ENCODE measurements at places on chromosomes 3 and 15.

GRCh38 chr3:50264383-50264963 lies 4.5 kb upstream of the SEMA3B start:
- DNase-seq = no peak

DNA sequence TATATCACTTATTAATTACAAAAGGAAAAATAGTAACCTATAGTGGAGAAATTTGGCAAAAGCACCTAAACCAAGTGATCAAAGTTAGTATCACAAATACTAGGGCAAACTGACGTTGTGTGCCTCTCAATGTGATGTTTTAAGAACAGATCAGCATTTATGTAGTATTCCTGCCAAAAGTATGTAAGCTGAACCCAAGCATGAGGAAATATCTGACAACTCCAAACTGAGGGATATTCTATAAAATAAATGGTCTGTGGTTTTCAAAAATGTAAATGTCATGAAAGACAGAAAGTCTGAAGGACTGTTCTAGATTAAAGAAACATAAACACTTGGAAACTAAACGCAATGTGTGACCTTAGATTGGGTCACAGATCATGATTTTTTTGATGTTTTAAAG lies 34.3 kb upstream of the PIK3CA start:
- no peak for DNase-seq

DNA sequence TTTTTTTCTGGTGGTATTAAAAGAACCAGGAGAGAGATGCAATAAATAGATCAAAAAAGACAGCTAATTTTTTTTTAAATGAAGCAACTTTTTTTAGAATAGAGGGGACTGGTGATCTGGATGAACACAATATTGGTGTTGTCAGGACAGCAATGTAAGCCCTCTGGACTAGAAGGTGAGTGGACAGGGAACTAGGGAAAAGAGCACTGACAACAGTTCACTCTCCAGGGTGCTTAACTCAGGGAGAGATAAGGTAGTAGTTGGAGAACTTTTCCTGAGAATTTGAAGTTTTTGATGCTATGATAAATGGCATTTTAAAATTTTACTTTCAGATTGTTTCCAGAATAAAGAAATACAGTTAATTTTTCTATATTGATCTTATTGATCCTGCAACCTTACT lies 158.3 kb upstream of the STAC start:
- DNase-seq = no peak

- no peak for DNase-seq
Observed at GRCh38 chr3:31405515-31405914, 127.2 kb upstream of the STT3B start.

- no peak for DNase-seq
Observed at GRCh38 chr3:69300296-69300695, 85.6 kb downstream of the FRMD4B start.

GRCh38 chr3:123790254-123791072 lies 93.7 kb downstream of the MYLK start:
- peak; percentile 19 for DNase-seq

- DNase-seq = no peak
Observed at GRCh38 chr15:69859866-69860265, 237.9 kb downstream of the TLE3 start.

- peak; percentile 71 for DNase-seq
Observed at GRCh38 chr15:59237924-59238331, 31.3 kb downstream of the LDHAL6B start.

- DNase-seq = peak; percentile 25
Observed at GRCh38 chr15:67836477-67836876, 3.4 kb downstream of the RNU6-1 start.

- DNase-seq = no peak
Observed at GRCh38 chr3:104257486-104257885, 1109.2 kb upstream of the ALCAM start.

DNA sequence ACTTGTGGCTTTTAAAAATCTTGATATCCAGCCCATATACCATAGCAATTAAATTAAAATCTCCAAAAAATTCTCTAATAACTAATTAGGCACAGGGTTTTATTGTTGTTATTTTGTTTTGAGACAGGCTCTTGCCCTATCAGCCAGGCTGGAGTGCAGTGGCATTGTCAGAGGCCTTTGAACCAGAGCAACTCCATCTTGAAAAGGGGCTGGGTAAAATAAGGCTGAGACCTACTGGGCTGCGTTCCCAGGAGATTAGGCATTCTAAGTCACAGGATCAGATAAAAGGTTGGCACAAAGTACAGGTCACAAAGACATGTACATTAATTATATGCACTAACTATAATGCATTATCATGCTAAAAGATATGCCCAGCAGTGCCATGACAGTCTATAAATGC lies 31.2 kb upstream of the ACP3 start:
- DNase-seq = no peak

DNA sequence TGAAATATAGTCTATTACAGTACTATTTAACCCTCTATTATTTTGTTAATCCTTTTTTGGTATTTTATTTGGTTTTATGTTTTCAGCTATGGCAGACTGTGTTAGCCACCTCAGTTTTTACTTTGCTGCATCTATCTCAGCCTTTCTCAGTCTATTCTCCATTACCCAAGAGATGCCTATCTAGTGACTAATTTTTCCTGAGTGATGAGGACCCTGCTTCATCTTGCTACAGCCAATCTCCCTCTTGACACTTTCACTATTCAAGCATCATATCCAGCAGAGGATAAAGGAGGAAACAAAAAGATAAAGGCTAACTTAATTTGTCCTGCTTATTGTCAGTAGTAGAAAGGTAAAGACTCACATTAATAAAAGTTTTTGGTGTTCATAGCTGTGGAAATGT lies 141.8 kb upstream of the NECTIN3 start:
- DNase-seq = no peak

DNA sequence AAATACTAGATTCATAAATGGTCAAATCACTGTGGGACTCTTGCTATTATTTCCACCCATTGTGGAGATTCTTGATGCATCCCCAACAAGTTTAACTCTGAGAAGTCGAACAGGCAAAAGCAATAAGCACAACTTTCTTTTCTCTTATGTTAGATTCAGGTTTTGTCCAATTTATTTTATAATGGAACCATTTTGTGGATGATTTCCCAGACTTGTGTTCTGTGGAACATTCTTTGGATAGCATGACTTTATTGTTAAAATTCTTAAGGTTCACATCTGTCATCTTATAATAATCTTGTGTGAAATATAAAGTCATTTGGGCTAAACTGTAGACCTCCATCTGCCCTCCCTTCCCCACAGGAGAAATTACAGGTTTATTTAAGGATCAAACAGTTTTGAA lies 213.7 kb downstream of the LPP start:
- DNase-seq = no peak

DNA sequence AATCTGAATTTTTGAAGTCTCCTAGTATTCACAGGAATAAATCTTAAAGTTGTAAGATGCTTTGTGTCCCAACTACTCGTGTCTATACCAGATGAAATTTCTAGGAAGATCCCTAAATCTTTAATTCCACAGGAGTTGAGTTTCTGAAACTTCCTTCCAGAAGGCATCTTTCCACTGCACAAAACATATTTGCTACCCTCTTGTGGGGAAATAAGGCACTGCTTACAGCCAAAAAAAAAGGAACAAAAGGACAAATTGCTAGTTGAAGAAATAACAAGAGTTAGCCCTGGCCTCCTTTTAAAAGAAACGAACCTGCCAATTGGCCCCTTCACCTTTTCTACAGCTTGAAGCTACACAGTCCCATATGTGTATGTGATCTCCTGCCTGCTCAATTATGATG lies 54.0 kb downstream of the TAFA4 start:
- peak; percentile 23 for DNase-seq

DNA sequence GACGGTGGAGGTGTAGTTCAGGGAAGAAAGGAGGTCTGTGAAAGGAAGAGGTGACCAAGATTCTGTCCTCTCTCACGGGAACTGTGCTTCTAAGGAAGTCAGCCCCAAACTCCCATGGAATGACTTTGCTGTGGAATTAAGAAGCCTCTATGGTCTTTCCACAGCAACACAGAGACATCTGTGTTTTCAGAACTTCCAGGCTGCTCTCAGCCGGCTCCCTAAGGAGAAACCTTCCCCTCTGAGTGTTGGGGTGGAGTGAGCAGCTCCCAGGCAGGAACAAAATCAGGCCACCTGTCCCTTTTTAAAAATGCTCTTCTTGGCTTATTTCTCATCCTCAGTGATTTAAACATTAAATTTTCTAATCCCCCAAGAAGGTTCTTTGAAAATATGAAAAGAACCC lies 53.3 kb upstream of the SNRK start:
- no peak for DNase-seq

DNA sequence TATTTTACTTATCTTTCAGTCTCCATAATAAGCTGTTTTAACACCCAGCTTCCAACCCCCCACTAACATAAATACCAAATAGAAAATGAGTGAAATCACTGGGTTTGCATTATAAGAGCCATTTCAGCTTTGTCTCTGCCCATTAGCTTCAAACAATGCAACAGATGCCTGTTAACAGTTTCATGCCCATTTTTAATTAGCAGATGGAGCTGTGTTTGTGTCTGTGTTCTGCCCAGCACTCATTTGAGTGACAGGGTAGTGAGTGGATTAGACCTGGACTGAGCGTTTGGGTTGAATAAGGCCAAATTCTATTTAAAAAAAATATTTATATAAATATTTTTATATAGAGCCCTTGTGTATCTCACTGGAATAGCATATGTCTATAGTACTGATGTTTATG lies 7.4 kb downstream of the RAB8B start:
- DNase-seq = no peak

DNA sequence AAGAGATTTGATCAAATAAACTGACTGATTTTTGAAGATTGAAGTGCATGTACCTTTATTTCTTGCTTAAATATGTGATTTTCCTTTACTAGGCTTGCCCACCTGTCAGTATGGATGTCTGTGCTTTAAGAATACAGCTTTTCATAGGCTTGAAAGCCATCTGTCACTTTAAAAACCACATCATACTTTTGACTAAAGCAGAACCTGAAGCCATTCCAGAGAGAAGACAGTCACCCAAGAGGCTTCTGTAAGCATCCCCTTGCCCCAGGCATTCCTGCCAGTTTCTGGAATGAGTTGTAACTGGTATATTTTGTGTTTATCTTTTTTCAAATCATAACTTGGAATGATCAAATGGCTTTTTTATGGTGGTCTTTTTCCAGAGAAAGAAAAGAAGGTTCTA lies 24.0 kb downstream of the HPS3 start:
- no peak for DNase-seq

- no peak for DNase-seq
Observed at GRCh38 chr15:22902578-22902977, 64.1 kb downstream of the NIPA2 start.

- DNase-seq = no peak
Observed at GRCh38 chr3:73547427-73548248, 77.1 kb downstream of the PDZRN3 start.

- DNase-seq = no peak
Observed at GRCh38 chr3:64276131-64276530, 50.9 kb upstream of the PRICKLE2 start.

- DNase-seq = no peak
Observed at GRCh38 chr3:38120693-38121450, 16.1 kb downstream of the ACAA1 start.

Data from MV-4-11 (cell line).